ENCODE measurements at places on chromosomes 16 and 17.

DNA sequence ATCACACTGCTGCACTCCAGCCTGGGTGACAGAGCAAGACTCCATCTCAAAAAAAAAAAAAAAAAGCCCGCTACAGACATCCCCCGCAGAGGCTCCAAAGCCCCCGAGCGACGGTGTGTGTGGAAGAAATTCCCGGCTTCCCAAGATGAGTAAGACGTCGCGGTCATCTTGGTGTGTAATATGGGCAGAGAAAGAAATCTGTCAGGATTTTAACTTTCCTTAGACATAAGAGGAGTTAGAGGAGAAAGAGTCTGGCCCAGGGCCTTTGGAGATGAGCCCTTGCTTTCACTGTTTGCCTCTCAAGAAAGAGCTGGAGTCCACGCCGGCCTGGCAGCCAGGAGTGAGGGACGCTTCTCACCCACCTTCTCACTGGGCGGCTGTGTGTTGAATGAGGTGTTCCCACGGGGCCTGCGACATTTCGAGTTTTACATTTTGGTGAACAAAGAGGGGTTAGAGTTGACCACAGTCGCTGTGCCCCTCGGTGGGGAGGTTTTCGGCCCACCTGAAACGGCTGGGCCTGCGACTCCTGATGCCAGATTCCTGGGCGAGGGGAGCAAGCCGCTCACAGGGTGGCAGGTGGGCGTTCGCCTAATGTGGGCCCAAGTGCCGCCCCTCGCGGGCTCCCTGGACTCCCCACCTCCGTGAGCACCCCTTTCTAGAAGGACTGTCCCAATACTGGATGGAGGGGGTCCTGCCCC lies 17.9 kb downstream of the C1QTNF1 start:
- no peak for DNase-seq

GRCh38 chr17:4796552-4796920 lies 572 bp downstream of the PSMB6 start:
- DNase-seq = no peak

DNA sequence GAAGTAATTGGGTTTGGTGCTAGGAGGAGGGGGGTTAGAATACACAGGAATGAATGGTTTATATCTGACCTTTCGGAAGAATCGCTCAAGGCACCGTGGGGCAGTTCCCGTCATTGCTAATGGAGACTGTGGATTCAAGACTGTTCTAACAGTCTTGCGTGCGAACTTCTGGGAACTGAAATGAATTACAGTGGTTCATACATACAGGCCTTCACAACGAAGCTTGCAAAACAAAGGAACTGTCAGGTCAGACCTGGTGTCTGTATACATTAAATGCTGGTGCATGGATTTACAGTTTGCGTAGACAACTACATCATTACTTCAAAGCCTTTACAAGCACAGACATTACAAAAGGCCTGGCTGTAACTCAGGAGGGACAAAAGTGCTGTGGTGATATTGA lies 983.9 kb downstream of the CDH11 start:
- no peak for DNase-seq

DNA sequence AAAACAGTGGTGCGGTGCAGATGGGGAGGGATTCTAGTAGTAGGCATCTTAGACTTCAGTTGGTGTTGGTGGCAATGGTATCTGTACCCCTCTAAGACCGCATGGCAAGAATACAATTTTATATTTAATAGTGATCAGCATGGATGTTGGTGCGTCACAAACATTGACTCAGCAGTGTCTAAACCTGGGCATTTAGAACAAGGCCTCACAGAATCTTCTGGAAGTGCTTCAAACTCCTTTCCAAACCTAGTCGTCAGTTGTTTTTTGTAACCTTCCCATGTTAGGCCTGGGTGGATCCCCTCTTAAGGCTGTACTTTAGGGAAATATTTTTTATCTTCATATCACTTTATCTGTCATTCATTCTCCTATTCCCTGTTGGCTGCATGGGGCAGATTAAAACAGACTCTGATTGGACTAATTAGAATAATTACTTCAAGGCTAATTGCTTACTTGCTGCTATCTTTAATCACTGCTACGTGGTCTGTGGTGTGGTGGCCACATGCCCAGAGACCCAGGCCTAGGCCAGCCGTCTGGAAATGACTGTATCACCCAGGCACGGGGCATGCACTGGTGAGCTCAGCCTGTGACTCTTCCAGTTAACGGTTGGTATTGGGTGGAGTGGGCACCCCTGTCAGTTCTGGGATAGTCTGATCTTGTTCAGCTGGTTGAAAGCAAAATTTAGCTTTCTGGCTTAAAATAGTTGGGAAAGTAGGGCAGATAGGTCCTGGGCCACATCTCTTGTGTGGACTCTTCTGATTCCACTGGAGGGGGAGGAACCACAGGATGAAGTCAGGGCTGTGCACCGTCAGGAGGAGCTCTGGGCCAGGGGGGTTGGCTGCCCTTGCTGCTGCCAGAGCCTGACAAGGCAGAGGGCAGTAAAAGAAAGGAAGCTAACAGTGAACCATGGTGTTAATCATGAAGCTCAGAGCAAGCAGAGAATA lies 4.5 kb downstream of the ALKBH5 start:
- DNase-seq = no peak

GRCh38 chr17:15134363-15134762 lies 130.8 kb downstream of the PMP22 start:
- DNase-seq = no peak

GRCh38 chr17:83009414-83010205 lies 69.8 kb upstream of the METRNL start:
- DNase-seq = no peak

- peak; percentile 25 for DNase-seq
Observed at GRCh38 chr17:73232587-73233373, 28.9 kb downstream of the CPSF4L start.

DNA sequence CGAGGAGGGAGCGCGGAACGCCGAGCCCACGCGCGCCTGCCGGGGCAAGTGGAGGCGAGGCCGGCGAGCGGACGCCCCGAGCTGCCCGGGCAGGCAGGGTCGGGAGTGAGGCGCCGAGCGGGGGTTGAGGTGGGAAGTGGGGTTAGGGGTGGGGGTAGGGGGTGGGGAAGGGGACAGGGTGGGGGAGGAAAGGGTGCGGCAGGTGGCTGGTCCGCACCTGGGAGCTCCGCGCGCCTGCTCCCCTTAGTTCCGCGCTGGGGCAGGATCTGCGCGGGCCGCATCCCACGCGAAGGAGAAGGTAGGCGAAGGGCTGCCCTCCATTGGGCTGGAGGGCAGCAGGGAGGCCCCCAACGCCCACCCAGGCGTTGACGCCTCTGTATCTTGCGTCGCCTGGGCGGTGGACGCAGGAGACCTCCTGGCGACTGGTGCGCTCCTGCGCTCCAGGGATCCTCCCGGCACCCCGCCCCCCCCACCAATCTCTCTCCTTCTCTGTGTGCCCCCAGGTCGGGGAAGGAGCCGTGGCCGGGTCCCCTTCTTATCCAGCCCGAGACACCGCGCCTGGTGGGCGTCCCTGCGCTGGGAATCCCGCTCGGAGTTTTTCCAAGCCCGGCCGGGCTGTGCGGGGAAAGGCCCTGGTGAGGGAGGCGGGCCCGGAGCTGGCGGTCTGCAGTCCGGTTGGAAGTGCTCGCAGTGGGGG lies 51.3 kb upstream of the AMZ2 start:
- no peak for DNase-seq

DNA sequence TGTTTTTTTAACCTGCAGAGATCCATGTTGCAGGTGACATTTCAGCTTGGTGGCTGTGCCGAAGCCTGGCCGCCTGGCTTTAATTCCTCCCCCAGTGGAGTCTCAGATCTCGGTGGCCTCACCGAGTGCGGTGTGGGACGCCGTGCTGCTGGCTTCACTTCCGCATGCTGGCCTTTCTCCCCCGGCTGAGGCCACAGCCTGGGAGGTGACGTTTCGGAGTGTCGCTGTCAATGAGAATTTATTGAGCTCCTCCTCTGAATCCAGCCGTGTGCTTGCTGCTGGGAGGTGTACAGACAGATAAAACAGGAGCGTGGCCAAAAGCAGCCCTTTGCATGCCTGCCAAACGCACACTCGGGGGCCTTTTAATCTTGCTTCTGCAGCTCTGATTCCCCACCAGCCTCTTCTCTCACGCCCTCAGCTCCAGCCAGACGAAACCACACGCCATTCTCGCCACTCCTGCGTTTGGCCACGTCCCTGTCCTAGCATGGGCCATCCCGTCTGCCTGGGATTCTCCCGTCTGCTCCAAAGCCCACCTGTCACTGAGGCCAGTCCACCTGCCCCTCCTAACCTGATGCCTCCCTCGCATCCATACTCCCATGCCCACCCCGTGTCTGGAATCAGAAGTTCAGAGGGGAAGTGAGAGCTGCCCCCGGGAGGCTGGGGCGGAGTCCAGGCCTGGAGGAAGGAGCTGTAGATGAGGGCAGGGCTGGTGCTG lies 3.6 kb downstream of the GSE1 start:
- no peak for DNase-seq

DNA sequence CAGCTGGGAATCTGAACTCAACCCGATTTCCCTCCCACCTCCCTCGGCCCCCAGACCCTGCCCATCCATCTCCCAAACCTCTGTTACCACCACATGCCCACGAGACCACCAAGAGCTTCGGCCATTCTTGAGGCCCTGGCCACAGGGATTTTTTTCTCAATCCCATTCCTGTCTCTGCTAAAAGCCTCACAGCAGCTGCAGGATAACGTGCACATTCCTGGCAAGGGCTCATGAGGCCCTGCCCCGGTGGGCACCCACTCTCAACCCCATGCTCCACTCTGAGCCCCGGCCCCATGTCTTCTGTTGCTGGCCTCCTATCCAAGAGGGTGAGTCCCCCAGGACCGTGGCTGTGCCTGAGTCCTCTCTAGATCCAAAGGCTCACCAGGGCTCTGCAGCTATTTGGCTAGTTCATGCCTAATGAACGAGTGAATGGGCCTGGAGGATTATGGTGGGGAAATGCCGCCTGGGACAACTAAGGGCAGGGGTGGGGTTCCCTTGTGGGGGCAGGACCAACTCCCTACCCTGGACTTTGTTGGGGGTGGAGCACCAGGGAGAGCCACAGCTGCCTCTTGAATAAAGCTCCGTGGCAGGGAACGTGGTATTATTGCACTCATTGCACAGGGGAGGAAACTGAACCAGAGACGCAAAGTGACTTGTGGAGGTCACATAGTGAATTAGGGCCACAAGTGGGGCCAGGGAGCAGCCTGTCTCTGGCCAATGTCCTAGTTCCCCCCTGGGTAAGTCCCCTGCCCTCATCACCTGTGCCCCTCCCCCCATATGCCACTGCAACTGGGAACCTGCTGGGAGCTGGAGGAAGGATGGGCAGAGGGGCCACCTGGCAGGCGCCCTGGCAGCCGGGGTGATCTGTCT lies 113.8 kb upstream of the SMURF2 start:
- DNase-seq = no peak

DNA sequence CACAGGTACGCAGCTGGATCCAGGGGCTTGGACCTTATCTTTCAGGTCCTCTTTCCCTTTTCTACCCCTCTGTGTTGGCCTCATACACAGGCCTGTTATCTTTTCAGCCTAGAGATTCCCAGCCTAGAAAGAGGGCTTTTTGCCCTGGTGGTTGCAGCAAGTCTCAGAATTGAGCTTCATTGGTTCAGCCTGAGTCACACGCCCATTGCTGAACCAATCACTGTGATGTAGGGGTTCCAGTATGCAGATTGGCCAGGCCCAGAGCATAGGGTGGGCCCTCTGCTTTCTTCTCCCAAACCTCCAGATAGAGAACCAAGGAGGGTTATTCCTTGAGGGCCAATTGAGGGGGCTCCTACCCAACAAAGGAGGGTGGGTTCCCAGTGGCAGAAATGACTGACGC lies 32.8 kb downstream of the GPT2 start:
- no peak for DNase-seq

DNA sequence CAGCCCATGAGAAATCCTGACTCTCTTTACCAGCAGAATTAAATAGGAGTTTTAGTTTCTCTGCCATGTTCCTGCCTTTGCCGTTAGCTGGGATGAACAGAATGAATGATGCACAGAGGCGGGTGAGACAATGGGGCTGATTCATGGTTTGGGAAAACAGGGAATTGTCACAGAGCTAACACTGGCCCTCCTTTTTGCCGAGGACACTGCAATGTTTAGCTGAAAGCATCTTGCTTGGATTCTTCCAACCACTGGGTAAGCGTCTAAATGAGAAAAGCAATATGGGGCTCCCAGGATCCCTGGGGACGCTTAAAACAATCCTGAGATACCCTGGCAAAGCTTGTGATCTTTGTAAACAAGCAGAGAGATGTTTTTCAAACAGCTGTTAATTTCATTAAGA lies 12.8 kb upstream of the PAFAH1B1 start:
- DNase-seq = no peak

DNA sequence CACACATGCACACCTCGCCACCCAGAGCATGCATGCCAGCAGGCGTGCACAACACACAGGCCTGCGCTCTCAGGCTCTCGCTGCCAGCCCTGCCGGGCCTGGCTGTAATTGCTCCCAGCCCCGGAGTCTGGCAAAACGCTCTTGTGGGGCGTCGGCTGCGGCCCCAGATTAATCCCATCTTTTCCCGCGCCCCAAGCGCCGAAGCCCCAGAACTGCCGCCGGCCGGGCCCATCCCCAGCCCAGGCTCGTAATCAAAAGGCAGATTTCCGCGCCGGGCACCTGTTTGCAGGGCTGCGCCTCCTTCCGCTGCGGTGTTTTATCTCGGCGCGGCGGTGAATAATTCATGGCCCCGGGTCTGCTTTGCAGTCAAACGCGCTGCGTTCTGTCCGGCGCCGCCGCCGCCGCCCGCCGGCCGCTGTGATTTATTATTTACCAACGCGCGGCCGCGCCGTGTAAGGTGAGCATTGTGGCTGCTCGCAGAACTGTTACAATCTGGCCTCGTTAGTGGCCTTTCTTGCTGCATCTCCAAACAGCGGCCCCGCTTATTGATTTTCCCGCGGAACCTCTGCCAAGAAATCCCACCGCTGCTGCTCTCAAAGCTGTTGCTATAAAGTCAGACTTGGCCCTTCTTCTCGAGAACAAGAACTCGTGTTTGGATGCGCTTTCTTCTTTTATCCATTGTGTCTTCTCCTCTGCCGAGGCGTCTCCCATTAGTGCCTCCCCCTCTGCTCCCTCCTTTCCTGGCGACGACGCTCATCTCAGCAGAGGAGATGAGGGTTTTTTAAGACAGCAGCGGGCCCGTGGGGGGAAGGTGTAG lies 126.1 kb downstream of the IRX5 start:
- DNase-seq = no peak

GRCh38 chr17:20981046-20981920 lies 61.5 kb downstream of the USP22 start:
- no peak for DNase-seq

DNA sequence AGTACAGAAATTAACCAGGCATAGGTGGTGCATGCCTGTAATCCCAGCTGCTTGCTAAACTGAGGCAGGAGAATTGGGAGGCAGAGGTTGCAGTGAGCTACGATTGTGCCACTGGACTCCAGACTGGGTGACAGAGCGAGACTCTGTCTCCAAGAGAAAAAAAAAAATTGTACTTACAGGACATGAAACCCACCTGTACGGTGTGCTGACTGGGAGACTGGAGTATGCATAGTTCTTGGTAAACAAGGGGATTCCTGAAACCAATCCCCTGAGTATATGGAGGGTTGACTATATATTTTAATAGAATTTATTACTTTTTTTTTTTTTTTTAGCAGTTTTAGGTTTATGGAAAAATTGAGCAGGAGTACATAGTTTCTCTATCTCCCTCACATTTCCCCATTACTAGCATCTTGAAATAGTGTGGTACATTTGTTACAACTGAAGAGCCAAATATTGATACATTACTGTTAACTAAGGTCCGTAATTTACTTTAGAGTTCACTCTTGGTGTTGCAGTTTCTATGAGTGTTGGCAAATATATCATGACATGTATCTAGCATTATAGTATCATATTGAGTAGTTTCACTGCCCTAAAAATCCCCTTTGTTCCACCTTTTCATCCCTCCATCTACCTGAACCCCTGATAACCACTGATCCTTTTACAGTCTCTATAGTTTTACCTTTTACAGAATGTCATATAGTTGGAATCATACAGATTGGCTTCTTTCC lies 19.3 kb downstream of the TENT4B start:
- DNase-seq = no peak
